Progenitor cell of endocrine pancreas (in vitro differentiated cells): ENCODE measurements at places on chromosomes 2 and 18. TPM values are rescaled to one million over a fixed set of nuclear protein-coding genes. Genes with fewer than 3 reads are reported as not detected.

Gene LHCGR
- total RNA-seq: not detected in 2 replicates

Gene TMEM37
- total RNA-seq: 17.4 and 18.9 TPM in 2 replicates

Gene FOXD4L1
- 0.20 and 0.48 TPM in 2 replicates for total RNA-seq

Gene POTEC
- not detected in 2 replicates for total RNA-seq

Gene ERFE
- 0.91 and 1.3 TPM in 2 replicates for total RNA-seq

Gene FAP
- not detected in 2 replicates for total RNA-seq

DNA sequence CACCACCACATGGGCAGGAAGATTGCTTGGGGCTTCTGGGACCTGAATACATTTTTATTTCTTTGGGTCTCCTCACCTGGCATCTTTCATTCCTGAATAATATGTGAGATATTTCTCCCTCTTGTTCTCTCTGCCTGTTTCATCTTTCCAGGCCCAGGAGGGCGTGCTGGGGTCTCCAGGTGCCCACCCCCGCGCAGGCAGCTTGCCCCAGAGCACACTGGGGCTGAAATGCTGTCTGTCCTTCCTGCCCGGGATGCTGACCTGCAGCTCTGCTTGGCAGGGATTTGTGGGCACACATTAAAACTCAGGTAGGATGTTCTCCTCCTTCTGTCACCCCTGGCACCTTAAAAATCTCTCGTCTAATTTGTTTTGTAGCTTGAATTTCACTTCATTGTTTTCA lies 39.7 kb upstream of the TEX51 start:
- H3K27ac ChIP-seq: no peak overlapping the region
- no peaks in the 10 kb centered on the region for H3K36me3 ChIP-seq
- H3K4me3 ChIP-seq: no peak overlapping the region
- DNase-seq: no peak
- H3K4me1 ChIP-seq: no peaks in the 10 kb centered on the region

GRCh38 chr2:153917570-153917969 lies 45.8 kb downstream of the GALNT13 start:
- no peak overlapping the region for H3K27ac ChIP-seq
- peaks cover 1% of the 10 kb centered on the region for H3K4me1 ChIP-seq
- H3K4me3 ChIP-seq: no peak overlapping the region
- DNase-seq: no peak
- no peaks in the 10 kb centered on the region for H3K27me3 ChIP-seq

DNA sequence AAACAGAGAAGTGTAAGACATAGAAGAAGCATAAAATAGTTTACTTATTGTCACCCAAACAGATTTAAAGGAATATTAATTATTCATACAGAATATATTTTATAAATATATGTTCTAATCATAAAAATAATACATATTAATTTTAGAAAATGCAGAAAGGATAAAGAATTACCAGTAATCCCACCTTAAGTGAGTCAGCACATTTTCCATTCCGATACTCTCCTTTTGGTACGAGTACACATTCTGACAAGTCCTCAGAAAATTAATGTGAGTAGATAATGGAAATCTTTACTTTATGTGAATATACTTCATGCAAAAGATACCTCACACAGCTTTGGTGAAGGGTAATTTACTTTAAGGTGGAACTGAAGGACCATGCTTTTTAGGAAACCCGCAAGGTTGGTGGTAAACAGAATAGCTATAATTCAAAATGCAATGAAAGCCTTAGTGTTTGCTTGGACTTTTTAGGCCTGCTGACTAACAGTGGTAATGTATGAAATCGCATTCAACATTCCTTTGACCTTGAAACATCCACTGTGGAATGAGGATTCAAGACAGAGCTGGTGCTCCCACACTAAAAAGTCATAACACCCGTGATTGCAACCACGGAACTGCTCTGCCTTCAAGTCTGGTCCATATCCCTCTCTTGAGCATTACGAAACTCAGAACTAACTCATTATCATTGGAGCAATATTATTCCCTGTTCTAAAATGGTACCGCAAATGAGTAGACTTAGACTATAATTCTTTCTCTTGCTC lies 28.1 kb upstream of the HTR2B start:
- no peak overlapping the region for H3K27ac ChIP-seq
- H3K36me3 ChIP-seq: peaks cover 19% of the 10 kb centered on the region
- no peak overlapping the region for H3K4me3 ChIP-seq
- no peaks in the 10 kb centered on the region for H3K27me3 ChIP-seq

- no peak overlapping the region for H3K27ac ChIP-seq
- no peak for DNase-seq
- H3K4me1 ChIP-seq: no peaks in the 10 kb centered on the region
- H3K36me3 ChIP-seq: peaks cover 22% of the 10 kb centered on the region
- no peak overlapping the region for H3K4me3 ChIP-seq
These were observed 29.2 kb downstream of the SMARCAL1 start for GRCh38 chr2:216441308-216442010.

GRCh38 chr2:5846881-5847280 lies 154.7 kb downstream of the SOX11 start:
- H3K4me3 ChIP-seq: no peak overlapping the region
- H3K36me3 ChIP-seq: no peaks in the 10 kb centered on the region
- peaks cover 23% of the 10 kb centered on the region for H3K4me1 ChIP-seq
- H3K27me3 ChIP-seq: peaks cover 20% of the 10 kb centered on the region

GRCh38 chr2:110667071-110667470 lies 10.8 kb downstream of the BUB1 start:
- H3K4me3 ChIP-seq: no peak overlapping the region
- H3K36me3 ChIP-seq: peaks cover 5% of the 10 kb centered on the region
- H3K27me3 ChIP-seq: no peaks in the 10 kb centered on the region
- no peaks in the 10 kb centered on the region for H3K4me1 ChIP-seq
- DNase-seq: no peak
- no peak overlapping the region for H3K27ac ChIP-seq

- H3K27ac ChIP-seq: no peak overlapping the region
- no peak overlapping the region for H3K4me3 ChIP-seq
- DNase-seq: no peak
- no peaks in the 10 kb centered on the region for H3K4me1 ChIP-seq
- H3K27me3 ChIP-seq: no peaks in the 10 kb centered on the region
These were observed 334.6 kb upstream of the MGAT5 start for GRCh38 chr2:133919285-133919684.

GRCh38 chr18:25345081-25345866 lies 6.7 kb downstream of the ZNF521 start:
- no peak overlapping the region for H3K27ac ChIP-seq
- no peaks in the 10 kb centered on the region for H3K36me3 ChIP-seq
- H3K4me3 ChIP-seq: no peak overlapping the region
- DNase-seq: no peak
- H3K4me1 ChIP-seq: peaks cover 22% of the 10 kb centered on the region

GRCh38 chr18:28115149-28115550 lies 61.8 kb downstream of the CDH2 start:
- no peak overlapping the region for H3K4me3 ChIP-seq
- no peaks in the 10 kb centered on the region for H3K27me3 ChIP-seq
- peak overlapping the region; percentile 51 for H3K27ac ChIP-seq
- H3K4me1 ChIP-seq: peaks cover 45% of the 10 kb centered on the region
- DNase-seq: no peak

- DNase-seq: no peak
- peaks cover 16% of the 10 kb centered on the region for H3K36me3 ChIP-seq
- no peak overlapping the region for H3K27ac ChIP-seq
- H3K4me1 ChIP-seq: peaks cover 13% of the 10 kb centered on the region
These were observed 16.2 kb downstream of the ATF2 start for GRCh38 chr2:175151791-175152190.

DNA sequence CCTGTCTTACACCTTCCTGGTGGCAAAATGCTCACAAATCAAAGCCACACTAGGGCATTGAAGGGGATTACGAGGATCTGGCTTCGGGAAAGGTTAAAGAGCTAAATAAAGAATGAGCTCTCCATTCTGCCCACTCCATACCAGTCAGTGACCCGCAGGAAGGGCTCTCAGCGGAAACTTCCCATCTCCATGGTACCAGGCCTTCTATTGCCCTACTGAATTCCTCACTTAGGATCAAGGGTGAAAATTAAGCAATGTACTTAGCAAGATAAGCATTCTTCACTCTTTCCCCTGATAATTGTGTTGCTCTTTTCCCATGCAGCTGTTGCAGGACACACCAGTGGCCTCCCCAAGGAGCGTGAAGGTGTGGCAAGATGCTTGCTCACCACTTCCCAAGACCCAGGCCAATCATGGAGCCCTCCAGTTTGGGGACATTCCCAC lies 75.6 kb upstream of the TTC39C start:
- DNase-seq: no peak
- no peaks in the 10 kb centered on the region for H3K36me3 ChIP-seq
- no peaks in the 10 kb centered on the region for H3K4me1 ChIP-seq
- H3K27me3 ChIP-seq: peaks cover 11% of the 10 kb centered on the region
- no peak overlapping the region for H3K27ac ChIP-seq

DNA sequence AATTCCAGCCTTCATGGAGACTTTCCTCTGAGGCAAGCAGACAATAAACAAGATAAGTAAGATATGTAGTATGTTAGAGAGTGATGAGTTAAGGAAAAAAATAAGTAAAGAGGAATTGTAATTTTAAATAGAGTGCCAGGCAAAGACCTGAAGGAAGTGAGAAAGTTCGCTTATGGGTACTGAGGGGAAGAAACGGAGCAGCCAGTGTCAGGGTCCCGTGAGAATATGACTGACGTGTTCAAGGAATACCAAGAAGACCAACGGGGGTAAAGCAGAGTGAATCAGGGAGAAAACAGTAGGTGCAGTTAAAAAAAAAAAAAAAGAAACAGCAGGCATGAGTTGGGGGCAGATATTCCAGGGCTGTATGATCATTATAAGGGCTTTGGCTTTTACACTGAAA lies 45.1 kb downstream of the ARHGEF33 start:
- H3K4me1 ChIP-seq: no peaks in the 10 kb centered on the region
- no peak overlapping the region for H3K27ac ChIP-seq
- no peaks in the 10 kb centered on the region for H3K36me3 ChIP-seq
- no peak overlapping the region for H3K4me3 ChIP-seq

DNA sequence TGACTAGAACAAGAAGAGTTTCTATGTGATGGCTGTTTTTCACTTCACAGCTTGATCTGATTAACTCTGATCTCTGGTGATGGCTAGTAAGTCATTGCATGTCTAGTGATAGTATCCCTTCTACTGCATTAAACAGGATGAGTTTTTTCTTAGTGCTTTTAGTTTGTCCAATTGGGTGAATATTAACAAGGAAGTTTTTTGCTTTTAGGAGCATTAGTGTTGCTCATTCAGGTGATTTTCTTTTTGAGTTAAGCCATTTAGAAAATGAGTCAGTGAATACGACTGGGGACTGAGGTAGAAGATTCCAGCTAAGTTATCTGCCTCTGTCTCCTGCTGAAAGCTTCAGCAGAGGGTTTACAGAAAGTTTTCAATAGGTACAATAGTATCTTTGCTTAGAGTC lies 306.7 kb downstream of the PIK3C3 start:
- H3K27ac ChIP-seq: no peak overlapping the region
- no peak overlapping the region for H3K4me3 ChIP-seq
- H3K4me1 ChIP-seq: no peaks in the 10 kb centered on the region
- no peaks in the 10 kb centered on the region for H3K36me3 ChIP-seq
- no peak for DNase-seq
- H3K27me3 ChIP-seq: no peaks in the 10 kb centered on the region

GRCh38 chr18:41482501-41482900 lies 472.5 kb upstream of the PIK3C3 start:
- H3K36me3 ChIP-seq: peaks cover 4% of the 10 kb centered on the region
- no peak overlapping the region for H3K27ac ChIP-seq
- DNase-seq: no peak
- H3K4me1 ChIP-seq: peaks cover 13% of the 10 kb centered on the region
- no peak overlapping the region for H3K4me3 ChIP-seq

- H3K4me1 ChIP-seq: no peaks in the 10 kb centered on the region
- DNase-seq: no peak
- no peak overlapping the region for H3K4me3 ChIP-seq
- H3K36me3 ChIP-seq: no peaks in the 10 kb centered on the region
These were observed 2.2 kb downstream of the CD226 start for GRCh38 chr18:69945220-69946114.

DNA sequence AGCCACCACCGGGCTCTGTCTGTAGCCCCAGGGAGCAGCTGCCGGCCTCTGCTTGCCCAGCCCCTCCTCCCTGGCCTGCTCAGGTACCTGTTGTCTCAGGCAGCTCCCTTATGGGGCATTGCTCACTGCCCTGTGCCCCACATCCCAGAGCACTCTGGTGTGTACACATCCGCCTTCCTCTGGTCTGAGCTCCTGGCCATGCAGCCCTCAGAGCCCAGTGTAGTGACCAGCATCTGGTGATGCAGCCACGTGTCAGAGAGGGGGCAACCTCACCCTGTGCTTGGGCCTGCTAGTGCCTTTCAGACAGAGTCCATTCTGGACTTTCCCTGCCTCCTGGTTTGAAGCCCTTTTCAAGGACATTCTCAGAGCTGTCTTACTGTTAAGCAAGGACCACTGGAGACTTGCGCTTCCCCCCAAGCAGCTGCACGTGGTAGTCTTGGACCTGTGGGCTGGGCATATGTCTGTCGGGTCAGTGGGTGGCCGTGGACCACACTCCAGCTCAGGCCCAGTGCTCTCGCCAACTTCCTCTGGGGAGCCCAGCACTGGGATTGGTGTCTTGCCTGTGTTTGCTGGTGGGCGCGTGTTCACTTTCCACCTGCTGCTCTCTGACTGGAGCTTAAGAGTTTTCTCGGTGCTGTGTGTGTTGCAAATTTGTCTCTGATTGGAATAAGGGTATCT lies 30.7 kb downstream of the DGKD start:
- peaks cover 9% of the 10 kb centered on the region for H3K4me1 ChIP-seq
- no peak for DNase-seq
- no peak overlapping the region for H3K4me3 ChIP-seq
- H3K27me3 ChIP-seq: no peaks in the 10 kb centered on the region
- peaks cover under 1% of the 10 kb centered on the region for H3K36me3 ChIP-seq

DNA sequence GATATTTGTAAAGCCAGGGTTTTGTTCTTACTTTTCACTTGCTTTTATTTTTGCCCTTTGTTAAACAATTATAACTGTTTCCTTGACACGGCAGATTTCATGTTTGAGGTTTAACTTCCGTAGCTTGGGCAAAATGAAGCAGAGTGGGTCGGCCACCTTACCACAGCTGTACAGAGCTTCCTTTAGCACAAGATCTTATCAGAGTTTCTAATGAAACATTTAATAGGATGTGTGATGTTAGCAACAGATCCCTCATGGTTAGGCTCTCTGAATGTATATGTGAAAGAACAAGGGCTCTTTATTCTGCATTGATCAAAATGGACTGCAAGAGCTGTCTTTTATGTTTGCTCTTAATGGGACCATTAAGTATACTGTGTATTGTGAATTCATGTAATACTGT lies 22.3 kb downstream of the RNF125 start:
- H3K27ac ChIP-seq: no peak overlapping the region
- no peak for DNase-seq
- no peaks in the 10 kb centered on the region for H3K27me3 ChIP-seq
- peaks cover 10% of the 10 kb centered on the region for H3K4me1 ChIP-seq
- peaks cover 6% of the 10 kb centered on the region for H3K36me3 ChIP-seq
